Cerebellar nuclear complex (tissue), 1 donor: ENCODE measurements at places on chromosomes 1 and 21.

GRCh38 chr1:186838380-186839040, 9.8 kb downstream of the PLA2G4A start:
- no peak for DNase-seq

- DNase-seq = no peak
These were observed 7.0 kb downstream of the SLC30A2 start for GRCh38 chr1:26038904-26039303.

- no peak for DNase-seq
These were observed 26.9 kb downstream of the WDR26 start for GRCh38 chr1:224407571-224408293.

DNA sequence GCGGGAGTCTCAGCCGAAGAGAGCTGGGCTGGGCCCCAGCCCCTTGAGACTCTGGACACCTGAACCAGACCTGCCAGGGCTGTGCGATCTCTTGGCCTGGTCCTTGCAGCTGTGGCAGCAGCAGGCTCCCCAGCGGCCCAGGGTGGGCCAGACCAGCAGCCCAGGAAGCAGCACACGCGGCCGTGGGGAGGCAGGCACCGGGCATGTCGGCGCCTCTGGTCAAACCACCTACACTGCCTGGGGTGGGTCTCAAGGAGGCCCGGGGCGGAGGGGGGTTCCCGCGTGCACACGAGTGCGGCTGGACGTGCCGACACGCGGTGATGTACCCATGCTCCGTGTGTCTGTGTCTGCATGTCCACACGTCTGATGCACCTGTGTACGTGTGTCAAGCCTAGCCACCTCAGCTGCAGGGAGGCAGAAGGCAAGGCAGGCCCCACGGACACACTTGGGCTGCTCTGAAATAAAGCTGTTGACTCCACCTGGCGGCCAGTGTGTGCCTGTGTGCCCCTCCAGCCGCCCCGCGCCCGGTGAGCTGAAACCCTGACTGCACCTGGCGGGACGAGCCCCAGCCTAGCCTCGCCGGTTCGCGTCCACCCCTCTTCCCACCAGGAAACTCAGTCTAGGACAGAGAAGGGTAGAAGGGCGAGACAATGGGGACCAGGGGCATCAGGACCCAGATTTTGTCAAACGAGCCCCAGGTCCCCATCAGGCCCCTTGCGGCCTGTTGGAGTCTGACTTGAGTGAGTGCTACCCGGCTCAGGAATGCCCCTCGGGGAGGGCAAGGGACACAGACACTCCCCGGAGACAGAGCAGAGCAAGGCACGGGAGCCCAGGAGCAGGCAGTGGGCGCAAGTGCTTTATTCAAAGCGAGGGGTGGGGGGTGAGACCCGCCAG, 11.6 kb downstream of the SCNN1D start:
- peak; percentile 67 for DNase-seq

DNA sequence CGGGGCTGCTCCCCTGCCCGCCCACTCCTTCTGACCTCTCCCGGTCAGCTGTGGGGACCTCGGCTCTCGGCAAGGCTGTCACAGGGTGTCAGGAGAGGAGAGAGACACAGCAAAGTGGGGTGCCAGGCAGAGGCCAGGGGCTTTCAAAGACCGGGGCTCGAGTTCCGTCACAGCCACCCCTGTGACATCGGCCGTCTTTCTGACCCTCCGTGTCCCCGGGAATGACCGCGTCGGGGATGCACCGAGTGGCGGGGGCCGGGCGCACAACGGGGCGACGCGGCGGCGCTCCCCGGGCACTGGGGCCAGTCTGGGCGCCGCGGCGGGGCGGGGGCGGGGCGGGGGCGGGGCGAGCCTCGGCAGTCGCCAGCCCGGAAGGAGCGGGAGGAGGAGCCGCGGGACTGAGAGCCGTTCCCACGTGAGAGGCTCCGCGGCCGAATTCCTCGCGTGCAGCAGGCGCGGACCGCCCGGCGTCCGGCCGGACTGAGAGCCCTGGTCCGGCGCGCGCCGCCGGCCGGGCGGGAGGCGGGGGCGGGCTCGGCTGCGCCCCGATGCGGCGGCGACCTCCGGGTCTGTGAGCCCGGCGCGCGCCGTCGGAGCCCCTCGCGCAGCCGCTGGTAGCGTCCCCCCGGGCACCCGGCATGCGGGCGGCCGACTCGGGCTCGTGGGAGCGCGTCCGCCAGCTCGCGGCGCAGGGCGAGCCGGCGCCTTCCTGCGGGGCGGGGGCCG, 229.7 kb upstream of the TMEM51 start:
- DNase-seq = no peak

- no peak for DNase-seq
These were observed 23.3 kb downstream of the PLEKHM2 start for GRCh38 chr1:15707239-15707925.

DNA sequence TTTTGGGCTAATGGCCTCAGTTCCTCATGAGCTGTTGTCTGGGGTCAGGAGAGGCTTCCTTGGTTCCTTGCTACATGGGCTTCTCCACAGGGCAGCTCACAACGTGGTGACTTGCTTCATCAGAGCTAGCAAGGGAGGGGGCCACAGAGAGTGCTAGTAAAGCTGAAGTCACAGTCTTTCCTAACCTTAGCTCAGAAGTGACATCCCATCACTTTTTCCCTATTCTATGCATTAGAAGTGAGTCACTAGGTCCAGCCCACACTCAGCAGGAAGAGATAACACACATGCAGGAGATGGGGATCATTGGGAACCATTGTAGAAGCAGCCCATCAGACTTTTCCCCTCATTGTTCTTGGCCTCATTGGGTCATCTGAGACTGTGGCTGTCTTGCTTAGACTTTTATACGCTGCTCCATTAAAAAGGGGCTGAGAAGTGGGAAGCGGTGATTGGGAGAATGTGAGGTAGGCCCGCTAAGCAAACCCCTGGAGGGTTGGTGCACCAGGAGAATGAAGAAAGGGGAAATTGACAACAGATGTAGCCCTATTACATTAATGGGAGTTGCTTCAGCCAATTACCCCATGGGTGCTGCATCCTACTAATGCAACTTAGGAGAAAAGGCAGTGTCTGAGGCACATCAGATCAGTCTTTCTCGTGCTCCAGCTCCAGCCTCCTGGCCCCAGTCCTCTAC, 22.1 kb upstream of the IGSF21 start:
- no peak for DNase-seq

DNA sequence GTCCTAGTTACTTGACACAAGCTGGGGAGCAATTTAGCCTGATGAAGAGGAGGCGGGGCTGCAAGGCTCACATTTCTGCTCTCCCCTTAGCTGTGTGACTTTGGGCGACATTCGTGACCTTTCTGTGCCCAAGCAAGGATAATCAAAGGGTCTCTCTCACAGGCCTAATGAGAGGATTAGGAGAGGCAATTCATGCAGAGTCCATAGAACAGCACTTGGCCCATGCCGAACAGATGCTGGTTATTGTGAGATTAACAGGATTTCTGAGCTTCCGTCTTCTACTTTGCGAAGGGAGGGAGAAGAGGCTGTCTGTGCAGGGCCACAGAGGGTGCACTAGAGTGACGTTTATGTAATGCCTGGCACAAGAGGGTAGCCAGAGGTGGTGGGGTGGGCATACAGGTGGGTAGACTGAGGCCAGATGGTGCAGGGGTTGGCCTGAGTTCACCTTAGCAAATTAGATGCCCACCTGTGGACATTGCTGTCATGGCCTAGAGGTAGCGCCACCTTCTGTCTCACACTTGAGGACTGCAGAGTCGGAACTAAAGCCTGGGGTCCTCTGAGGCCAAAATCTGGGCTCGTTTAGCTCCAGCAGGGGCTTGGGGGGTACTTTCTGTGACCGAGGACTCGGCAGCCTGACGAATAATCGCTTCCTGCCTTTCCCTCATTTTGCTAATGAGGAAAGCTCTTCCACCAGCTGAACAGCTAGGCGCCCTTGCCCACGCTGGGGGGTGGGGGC, 18.6 kb downstream of the ACTL8 start:
- no peak for DNase-seq

- no peak for DNase-seq
These were observed 63.2 kb downstream of the FOXD2 start for GRCh38 chr1:47501069-47501468.

DNA sequence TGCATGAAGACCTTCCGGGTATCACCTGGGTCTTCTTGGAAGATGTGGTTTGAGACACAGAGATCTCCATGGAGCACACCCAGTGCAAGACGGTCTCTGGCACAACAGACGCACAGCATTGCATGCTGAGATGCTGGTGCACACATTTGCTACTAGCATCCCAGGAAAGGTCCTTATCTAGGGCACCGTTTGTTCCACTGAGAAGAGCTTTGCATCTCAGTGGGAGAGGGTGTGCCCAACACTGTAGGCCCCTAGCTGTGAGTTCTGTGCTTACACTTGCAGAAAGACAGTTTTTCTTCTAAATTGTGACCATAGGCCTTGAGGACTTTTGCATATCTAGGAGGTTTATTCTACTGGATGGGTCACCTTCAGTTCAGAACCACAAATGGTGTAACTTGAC, 554.1 kb downstream of the MATN1 start:
- no peak for DNase-seq

GRCh38 chr1:174971902-174972301, 27.8 kb upstream of the CACYBP start:
- no peak for DNase-seq

GRCh38 chr1:226638001-226638601, 89.5 kb downstream of the STUM start:
- DNase-seq = no peak

GRCh38 chr1:164155347-164155746, 403.6 kb upstream of the PBX1 start:
- no peak for DNase-seq

GRCh38 chr1:169031566-169032224, 74.8 kb upstream of the ATP1B1 start:
- DNase-seq = no peak

DNA sequence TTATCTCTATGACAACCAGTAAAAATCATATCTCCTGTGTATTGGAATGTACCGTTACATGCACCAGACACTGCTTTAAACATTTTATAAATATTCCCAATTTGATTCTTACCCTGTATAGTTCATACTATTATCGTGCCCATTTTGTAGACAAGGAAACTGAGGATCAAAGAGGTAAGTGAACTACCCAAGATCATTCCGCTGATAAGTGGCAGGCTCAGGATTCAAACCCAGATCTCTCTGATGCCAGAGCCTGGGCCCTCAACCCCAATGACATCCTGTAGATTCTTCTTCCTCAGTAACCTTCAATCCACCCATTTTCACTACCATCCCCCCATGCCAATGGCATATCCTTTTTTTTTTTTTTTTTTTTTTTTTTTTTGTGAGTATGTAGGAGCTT, 12.3 kb downstream of the CFAP57 start:
- DNase-seq = no peak

- DNase-seq = no peak
These were observed 856 bp downstream of the NRDC start for GRCh38 chr1:51877434-51878307.

DNA sequence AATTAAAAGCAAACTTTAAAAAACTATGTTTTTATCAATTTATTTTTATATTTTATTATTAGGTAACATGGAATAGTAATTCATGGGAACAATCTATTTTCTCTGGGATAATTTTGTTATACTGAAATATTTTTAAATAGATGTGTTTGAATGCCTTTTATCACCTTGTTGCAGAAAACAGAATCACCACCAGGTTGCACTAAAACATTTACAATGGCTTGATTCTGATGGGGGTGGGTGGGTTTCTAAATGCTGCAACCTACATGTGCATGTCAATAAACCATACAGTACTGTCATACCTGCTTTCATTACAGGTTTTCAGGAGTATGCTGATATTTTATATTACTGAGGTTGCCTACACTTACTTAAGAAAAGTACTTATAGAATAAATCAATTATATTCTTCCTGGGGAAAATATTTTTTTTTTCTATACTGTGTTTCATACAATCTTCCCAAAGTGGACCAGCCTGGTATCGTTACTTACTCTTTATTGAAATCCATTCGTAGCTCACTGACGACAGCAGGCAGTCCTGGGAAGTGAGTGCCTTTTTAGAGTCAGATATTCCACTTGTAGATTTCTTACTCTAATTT, 132.8 kb downstream of the PTPRC start:
- DNase-seq = no peak

DNA sequence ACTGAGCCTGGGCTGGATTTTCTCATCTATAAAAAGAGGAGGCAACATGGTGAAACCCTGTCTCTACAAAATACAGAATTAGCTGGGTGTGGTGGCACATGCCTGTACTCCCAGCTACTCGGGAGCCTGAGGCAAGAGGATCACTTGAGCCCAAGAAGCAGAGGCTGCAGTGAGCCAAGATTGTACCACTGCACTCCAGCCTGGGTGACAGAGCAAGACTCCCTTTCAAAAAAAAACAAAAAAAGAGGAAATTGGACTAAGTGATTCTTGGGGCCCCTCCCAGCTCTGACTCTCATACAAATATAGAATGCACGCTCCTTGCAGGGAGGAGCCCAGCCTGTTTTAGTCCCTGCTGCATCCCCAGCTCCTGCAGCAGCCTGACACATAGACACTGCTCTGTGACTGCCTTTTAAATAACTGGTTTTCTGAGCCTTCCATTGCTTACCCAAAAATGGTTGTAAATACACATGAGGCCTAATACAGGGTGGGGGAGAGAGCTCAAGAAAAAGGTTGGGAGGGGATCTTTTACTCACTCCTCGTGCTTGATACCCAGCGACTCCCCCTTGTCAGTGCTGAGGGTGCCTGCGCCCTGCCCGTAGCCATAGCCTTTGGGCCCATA, 17.2 kb downstream of the CSRP1 start:
- no peak for DNase-seq

DNA sequence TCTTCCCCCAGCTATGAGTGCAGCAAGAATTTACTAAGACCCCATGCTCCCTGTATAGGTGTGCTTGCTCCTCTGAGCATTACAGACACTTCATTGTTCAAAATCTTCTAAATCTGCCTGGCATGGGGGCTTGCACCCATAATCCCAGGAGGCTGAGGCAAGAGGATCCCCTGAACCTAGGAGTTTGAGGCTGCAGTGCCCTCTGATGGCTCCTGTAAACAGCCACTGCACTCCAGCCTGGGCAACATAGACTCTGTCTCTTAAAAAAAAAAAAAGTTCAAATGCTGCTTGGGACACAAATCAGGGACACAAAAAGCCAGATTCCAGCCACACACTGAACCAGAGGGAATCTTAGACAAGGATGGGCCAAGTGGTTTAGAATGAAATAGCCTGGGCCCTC, 3.4 kb upstream of the ACOT7 start:
- DNase-seq = no peak

DNA sequence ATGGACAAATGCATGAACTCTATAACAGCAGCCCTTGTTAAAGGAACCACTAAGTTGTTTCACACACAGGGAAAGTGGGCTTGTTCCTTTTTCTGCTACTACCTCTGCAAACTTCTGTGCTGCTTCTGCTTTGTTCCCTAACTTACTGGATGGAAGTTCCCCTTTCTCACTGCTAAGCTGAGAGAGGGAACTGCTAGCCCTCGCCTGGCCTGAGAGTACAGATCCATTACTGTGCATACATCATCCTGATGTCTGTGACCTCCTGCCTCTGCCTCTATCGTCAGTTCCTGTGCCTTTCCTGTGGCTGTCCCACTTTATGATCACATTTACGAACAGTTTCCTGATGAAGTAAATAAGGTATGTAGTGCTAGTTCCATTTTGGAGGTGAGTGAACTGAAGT, 3.5 kb downstream of the GNAT2 start:
- DNase-seq = no peak

DNA sequence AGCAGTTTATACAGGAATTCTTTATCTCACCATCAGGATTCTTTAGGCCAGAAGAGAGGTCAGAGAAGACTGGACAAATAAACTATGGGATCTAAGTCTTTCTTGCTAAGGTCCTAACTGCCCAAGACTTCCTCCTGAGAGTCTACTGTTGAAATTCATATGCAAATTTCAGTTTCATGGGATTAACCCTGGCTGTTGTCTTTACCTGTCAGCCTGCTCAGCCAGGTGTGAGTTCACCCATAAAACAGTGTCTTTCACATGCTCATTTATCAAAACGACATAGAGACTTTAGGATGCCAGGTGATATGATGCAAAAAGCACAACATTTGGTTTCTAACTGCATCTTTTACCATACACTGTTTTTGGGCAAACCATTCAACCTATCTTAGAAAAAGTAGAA, 211.0 kb downstream of the PDE4B start:
- DNase-seq = no peak
